HT-29 (cell line): ENCODE measurements at places on chromosomes 5 and 9.

GRCh38 chr9:122133984-122134535 is 25.5 kb downstream of the NDUFA8 start:
- DNase-seq = no peak

DNA sequence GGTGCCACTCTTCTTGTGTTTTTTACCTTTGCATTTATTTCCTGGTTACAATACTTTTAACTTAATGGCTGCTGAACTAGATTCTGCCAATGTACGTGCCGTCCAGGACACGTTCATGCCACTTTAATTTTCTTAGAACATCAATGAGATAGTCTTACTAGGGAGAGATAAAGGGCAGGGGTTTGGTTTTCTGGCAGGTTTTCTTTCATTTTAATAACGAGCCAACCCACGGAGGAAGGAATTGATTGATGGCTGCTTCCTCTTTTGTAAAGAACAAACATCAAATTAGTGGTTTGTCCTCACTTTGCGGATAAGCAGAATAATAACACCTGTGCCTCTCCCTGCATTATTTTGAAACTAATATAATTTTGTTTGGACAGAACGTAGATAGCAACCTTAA is 135.7 kb downstream of the DOCK8 start:
- DNase-seq = no peak

DNA sequence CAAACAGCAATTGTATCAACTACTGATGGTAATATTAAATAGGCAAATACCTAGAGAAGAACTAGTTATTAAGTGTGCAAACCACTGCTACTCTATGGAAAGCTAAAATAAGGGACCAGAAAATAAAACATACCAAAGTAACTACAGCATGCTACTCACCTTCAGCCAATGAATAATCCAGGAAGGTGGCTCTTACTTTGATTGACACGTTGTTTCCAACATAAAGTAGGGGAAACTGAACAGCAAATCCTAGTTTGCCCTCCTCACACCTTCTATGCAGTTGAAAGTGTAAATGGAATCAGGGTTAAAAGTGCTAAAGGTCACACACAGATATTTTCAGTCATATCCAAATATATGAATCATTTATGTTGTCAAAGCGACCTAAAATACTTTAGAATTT is 5.1 kb upstream of the FST start:
- no peak for DNase-seq

GRCh38 chr9:133429641-133430161 is 7.5 kb downstream of the ADAMTS13 start:
- DNase-seq = no peak

DNA sequence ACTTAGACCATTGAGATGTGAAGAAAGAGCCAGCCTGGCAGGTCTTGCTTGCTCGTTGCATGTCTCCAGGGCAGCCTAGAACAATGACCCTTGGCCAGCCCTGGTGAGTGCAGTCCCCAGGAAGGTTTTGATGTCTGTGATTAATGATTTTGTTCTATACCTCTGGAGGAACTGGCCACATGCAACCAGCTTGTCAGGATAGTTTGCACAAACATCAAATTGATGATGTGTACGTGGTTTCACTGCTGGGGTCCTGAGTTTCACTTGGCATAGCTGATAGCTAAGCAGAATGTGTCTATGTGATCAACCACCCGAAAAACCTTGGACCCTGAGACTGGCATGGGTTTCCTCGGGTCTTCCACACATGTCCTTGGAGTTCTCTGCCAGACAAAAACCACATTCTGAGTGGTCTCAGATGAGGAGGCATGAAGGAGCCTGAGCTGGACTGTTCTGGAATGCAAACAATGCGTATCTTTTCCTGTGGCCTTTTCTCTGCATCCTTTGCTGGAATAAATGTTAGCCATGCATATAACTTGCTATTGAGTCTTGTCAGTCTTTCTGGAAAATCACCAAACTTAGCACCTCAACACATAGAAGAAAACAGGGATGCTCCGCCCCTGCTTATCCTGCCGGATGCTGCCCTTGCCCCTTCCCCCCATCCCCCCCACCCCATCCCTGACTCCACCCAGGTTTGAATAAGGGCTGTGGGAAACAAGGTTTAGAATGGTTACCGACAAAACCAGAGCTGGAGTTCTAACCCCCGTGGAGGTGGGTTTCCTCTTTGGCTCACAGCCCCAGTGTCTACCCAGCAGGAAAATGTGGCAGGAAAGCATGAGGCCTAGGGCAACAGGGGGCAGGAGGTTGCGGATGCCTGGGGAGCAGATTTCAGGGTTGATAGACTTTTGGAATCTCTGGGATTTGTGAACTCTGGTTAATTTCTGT is 50.1 kb upstream of the ANKRD33B start:
- no peak for DNase-seq

DNA sequence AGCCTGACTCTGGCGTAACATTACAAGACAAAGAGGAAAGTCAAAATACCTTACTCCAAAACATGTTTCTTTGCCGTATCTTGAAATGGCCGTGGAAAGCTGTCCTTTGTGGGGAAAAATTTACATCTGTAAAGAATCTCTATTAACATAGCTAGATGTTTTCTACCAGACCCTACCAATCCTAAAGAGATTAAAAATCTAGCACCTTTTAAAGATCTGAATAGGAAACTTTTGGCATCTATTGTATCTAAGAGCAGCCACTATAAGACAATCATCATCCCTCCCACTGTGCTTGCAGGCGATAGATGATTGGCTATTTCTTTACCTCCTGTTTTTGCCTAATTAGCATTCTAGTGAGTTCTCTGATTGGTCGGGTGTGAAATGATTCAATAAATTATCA is 82.5 kb upstream of the SNCAIP start:
- no peak for DNase-seq

DNA sequence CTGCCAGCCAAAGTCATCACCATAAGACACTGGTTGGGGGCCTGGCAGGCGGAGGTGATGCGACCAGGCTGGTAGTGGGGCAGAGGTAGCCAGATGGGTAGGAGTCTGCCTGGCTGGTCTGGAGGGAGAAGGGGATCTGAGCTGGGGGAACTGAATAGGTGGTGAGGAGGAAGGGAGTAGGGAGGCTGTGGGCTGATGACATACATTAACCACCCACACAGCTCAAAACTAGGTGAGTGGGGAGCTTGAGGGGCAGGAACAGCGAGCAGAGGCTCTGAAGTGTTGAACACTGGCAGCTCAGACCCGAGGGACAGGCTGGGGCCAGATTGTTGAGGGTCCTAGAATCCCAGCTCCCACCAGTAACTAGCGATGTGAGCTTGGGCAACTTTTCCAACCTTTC is 81.0 kb downstream of the DAB2IP start:
- DNase-seq = no peak

- DNase-seq = no peak
These were observed 440.9 kb upstream of the EDIL3 start for GRCh38 chr5:84825606-84826005.

GRCh38 chr5:89324990-89325389 is 442.0 kb upstream of the MEF2C start:
- DNase-seq = no peak

GRCh38 chr5:11247224-11247623 is 486.2 kb upstream of the DAP start:
- DNase-seq = no peak

DNA sequence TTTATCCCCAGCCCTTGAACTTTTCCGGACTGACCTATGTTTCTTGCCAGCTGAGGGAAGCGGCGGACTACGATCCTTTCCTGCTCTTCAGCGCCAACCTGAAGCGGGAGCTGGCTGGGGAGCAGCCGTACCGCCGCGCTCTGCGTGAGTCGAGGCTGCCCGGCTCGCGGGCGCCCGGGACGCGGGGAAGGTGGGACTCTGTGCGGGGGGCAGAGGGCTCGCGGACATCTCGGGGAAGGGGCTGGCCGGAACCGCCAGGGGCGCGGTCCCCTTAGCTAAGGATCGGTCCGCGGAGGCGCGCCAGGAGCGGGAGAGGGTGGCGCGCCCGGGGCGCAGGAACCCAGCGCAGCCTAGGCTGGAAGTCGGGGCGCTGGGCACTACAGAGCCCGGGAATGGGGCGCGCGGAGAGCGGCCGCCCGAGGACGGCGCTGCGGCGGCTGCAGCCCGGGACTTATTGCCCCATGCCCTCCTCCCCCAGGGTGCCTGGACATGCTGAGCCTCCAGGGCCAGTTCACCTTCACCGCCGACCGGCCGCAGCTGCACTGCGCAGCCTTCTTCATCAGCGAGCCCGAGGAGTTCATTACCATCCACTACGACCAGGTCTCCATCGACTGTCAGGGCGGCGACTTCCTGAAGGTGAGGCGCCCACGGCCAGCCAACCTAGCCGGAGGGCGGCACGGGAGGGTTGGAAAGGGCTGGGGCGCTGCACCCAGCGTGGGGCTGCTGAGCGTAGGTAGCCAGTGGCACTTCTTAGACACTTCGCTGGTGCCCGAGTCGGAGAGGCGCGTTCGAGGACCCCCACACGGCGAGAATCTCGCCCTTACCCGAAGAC is 922 bp downstream of the CRHBP start:
- DNase-seq = no peak

- no peak for DNase-seq
These were observed 143.9 kb downstream of the C9orf50 start for GRCh38 chr9:129476821-129477611.

DNA sequence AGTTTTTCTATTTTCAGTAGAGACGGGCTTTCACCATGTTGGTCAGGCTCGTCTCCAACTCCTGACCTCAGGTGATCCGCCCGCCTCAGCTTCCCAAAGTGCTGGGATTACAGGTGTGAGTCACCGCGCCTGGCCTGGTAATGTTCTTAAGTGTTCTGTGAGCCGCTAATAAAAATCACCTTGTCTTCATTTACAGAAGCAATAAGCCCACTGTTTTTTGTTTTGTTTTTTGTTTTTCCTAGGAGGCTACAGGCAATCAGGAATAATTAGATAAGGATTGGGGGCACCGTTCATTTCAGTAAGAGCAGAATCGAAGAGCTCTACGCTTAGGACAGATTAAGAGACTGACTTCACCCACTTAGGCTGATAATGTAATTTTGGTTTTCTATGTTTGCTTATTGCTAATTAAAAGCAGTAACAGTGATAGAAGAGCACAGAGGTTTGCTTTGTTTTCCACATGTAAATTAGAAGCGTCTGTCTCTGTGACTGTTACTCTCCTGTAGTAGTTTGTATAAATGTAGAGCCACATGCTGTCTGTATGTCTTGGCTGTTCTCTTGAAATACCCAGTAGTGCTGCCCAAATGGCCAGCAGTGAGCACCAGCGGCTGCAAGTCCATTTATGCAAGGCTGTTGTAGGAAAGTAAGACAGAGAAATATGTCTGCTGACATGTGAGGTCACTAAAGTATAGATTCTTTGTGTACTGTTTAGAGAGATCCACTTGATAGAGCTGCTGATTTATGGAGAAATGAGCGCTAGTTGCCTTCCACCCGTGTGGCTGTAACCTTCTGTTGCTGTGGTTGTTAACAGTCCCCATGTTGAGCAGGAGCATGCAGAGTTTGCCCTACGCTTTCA is 30.5 kb downstream of the TRIO start:
- peak; percentile 21 for DNase-seq

DNA sequence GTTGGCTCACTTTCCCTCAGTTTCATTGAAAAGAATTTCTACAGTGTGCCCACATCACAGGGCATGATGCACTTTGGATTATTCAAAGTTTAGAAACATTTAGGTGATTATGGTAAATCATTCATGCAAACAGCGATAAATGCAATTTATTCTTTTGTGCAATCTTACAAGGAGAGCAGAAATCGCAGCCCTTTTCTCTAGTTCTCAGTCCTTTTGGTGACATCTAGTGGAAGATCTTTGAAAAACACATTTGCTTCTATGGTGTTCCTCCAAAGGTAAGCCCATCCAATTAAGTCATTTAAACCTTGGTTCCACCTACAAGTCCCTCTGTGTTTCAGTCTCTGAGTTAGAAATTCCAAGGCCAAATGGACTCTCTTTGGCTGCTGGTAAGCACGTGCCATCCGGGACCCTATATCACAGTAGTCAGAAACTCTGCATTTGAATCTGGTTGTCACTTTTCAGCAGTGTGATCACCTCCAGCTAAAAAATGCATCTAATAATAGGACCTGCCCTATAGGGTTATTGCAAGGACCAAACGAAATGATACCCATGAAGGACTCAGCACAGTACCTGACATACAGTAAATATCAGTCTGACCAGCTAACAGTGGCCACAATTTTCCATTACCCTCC is 66.4 kb downstream of the MACROH2A1 start:
- DNase-seq = peak; percentile 77

DNA sequence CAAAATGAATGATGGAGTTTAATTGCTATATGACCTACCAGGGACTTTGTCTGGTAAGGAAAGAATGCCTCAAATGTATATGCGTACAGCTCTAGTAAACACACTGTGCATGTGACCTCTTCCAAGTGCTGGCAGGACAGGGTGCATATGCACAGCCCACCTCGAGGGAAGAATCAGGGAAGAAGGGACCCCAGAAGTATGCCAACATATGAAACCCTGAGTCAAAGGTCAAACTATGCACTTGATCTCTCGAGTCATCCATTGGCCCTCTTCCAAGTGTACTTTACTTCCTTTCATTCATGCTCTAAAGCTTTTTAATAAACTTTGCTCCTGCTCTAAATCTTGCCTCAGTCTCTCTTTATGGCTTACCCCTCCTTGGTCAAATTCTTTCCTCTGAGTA is 804.6 kb upstream of the COX7C start:
- no peak for DNase-seq

GRCh38 chr5:78691084-78691960 is 42.8 kb upstream of the LHFPL2 start:
- DNase-seq = no peak

GRCh38 chr5:128376577-128376976 is 161.5 kb downstream of the FBN2 start:
- DNase-seq = no peak

GRCh38 chr5:84642795-84643194 is 258.1 kb upstream of the EDIL3 start:
- no peak for DNase-seq

DNA sequence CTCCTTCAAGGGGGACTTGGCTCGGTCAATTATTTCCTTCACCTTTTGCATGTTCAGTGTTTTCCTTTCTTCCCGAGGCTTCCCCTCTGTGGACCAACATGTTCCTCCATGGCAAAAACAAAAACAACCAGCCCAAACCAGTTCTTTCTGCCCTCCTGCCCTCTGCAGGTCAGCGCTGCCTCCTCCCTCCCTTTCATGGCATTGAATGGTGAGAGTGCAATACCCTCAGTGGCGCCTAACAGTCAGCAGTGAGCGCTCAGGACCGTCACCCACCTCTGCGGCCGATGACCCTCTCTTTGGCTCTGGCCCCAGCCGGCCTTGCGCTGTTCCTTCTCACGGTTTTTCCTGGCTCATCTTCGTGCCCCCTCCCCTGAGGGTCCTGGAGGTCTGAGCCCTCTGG is 34.4 kb upstream of the GNE start:
- no peak for DNase-seq
